Hepatic stellate cell (primary cell): ENCODE measurements at places on chromosomes 6 and 20.

DNA sequence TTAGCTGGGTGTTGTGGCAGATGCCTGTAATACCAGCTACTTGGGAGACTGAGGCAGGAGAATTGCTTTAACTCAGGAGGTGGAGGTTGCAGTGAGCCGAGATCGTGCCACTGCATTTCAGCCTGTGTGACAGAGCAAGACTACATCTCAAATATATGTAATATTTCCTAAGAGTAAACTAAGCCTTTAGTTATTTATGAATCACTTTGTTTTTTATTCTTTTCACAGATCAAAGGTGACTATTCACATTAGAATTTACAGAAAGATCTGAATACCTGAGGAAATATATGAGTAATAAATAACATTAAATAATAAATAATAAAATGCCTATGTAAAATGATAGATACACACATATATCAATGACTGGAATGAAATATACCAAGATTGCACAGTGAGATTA lies 630.8 kb upstream of the IMPG1 start:
- DNase-seq = no peak

DNA sequence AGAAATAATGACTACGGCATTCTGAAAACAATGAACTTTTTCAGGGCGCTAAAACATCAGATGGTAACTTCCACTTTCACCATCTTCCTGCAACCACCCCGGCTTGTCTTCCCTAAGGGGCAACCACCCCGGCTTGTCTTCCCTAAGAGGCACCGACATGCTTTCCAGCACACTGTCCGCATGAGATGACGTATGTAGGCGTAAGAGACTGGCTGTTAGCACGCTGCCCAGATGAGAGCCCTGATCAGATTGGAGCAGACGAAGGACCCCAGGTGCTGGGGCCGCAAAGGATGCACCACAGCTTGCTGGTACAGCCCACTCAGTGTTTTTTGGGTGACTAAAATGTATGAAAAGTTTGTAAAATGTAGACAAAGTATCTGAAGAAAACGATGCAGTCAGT lies 29.3 kb downstream of the ASCC3 start:
- DNase-seq = no peak

GRCh38 chr20:3177746-3178485 lies 4.6 kb upstream of the LZTS3 start:
- no peak for DNase-seq

- DNase-seq = no peak
These were observed 7.1 kb downstream of the TDP2 start for GRCh38 chr6:24659561-24659960.

DNA sequence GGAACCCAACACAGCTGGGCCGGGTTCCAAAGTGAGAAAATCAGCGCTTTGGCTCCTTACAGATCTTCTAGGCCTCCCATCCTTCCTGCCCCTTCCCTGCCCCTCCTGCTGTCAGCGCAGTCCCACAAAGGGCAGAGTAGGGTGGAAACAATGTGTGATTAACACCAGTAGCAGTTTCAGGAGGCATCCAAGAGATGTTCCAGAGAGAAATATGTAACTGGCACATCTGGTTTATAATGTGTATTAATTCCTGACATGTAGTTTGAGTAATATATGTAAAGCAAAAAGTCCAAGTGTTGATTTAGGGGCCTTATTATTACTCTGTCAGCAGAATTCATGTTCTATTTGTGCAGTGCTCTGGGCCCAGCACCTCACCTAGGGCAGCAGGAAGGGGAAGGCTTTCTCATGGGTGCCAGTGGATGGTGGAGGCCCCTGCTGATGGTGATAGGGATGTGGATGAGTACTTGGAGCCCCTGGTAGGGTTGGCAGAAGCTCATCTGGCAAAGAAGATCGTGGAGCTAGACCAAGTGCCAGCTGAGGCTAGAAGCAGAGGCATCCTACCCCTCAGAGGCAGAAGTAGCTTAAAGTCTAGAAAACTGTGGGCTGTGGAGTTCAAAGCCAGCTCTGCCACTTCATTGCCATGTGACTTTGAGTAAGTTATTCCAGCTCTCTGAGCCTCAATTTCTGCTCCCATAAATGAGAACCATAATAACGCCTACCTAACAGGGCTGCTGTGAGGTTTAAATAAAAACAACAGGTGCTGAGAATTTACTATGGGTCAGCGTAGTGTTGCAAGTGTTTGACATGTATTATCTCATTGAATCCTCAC lies 22.4 kb upstream of the RALY start:
- no peak for DNase-seq

DNA sequence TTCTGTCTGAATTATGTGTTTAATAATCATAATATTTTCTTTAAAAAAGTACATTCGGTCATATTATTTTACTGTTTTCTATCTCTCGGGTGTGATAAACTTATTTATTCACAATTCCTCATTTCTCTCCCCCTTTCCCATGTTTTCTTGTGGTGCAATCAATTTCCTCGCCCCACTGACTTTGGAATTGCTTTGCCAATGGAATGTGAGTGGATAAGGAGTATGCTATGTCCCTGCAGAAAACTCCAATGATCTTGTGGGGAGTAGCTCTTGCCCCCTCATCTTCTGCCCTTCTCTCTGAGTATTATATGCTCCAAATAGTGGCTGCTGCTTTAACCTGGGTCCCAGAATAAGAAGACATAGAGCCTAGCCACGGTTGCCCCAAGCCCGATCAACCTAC lies 64.1 kb downstream of the HMGN3 start:
- DNase-seq = no peak
